ENCODE measurements at places on chromosomes 5 and 9.

GRCh38 chr9:136750526-136750925 lies 2.2 kb upstream of the LCN6 start:
- no peak for DNase-seq

DNA sequence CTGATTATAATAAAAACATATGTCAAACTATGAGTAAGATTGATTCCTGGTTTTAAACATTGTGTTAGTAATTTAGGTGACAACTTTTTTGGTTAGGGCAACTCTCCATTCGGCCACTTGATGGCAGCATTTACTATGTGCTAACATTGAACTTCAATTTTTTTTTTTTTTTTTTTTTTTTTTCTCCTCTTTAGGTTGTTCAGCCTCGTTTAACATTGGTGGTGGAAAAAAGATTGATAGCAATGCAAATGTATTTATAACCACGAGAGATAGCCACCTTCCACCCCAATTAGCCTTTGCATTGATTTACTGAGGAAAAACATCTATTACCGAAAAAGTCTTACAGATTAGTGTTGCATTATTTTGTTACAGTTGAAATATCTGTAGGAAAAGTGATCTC lies 159.1 kb downstream of the CSNK1G3 start:
- DNase-seq, result no peak

- no peak for DNase-seq
Observed at GRCh38 chr5:136420168-136420898, 55.0 kb upstream of the TRPC7 start.

DNA sequence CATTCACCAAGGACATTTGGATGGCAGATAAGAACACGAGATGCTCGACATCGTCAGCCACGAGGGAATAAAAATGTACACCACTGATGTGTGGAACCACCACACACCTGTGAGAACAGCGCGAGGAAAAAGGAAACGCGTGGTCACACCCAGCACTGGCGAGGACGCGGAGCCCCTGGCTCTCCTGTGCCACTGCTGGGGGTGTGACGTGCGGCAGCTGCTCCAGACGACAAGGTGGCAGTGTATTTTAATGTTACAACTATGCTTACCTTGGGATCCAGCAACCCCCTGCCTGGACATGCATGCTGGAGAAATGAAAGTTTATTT lies 13.6 kb upstream of the CEP72 start:
- DNase-seq, result no peak

DNA sequence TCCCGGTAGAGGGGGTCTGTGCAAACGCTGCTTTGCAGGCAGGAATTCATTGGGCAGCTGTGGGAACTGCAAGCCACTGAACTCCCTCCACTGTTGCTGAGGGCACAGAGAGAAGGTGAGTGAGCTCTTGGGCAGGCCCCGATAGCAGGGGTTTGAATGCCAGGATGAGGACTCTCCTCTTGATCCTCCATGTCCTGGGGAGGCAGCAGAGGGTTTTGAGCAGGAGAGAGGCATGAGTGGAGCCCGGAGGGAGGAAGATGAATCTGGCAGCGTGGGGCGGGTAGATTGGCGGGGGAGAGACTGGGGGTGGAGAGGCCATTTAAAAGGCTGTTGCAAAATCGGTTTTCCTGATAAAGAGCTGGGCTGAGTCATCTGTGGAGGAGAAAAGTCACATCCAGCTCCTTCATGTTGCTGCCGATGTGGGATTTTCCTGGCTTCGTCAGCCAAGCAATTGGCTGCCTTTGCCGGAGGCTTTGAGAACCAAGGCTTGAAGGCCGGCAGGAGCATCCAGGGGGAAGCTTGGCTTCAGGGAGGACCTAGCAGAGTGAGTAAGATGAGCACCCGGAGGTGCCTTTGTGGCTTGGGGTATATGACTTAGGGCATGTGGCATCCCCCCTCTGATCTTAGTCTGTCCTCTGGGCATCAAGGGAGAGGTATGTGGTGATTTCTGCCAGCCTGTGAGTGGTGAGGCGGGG lies at the start of gene SYNPO:
Gene SYNPO (plus strand): TSS at position 350 of the 695 bp plus-strand sequence. CDS start 7,616 bp downstream, outside the sequence.
- no peak for DNase-seq

- peak; percentile 42 for DNase-seq
Observed at GRCh38 chr5:114636271-114636670, 274.4 kb downstream of the KCNN2 start.

DNA sequence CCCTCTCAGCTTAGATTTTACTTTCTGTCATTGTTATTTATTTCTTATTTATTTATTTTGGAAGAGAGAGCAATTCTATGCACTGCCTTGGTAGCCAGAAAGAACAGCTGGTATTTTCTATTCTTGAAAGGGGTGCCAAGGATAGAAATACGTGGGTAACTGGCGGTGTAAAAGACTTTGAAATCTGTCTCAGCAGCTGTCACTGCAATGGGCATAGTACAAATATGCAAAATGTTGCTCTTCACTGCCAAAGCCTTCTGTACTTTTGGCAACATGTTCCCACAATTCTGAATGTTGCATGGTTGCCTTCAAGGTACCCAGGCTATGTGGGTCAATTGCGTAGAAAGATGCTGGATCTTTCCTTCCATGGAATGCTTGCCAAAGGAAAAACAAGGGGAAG lies 230.2 kb upstream of the EDIL3 start:
- no peak for DNase-seq

DNA sequence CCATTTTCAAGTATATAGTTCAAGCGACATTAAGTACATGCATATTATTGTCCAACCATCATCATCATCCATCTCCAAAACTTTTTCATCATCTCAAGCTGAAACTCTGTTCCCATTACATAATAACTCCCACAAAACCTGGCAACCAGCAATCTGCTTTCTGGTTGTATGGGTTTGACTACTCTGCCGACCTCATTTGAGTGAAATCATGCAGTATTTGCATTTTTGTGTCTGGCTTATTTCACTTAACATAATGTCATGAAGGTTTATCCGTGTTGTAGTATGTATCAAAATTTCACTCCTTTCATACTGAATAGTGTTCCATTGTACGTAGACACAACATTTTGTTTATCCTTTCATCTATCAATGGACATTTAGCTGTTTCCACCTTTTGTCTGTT lies 74.8 kb downstream of the SGCD start:
- DNase-seq, result no peak

DNA sequence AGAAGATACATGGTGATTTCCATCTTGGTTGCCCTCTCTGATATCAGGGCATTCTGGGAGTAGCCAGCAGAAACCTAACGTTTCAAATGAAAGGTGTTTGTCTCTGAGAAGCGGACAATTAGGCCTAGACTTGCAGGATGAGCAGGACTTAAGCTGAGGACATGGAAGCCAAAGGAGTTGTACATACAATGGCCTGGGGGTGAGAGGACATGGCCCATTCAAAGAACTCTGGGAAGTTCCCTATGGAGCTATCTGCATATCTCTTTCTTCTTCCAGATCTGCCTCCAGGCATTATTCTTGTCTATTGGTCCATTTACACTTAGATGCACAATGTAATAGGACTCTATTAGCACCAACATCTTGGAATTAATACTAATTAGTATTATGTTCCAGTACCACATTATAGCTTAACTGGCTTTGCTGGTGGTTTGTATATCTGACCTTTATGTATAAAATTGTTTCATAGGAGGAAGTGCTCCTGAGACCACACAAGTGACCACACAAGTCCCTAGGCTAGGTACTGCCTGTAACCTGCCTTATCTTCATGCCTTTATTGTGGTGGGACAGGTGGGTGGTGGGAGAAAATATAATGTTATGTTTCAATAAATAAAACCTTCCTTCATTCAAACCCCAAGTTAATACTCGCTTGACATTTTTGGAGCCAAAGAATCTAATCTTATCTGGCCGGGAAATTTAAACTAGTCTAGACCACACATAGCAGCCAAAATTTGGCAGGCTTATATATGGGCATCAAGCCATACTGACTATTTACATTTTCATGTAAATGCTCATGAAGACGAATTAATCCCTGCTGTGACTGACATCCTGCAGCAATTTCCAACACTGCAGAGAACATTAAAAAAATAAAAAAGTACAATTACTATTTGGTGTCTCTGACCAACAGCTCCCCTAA lies 52.1 kb upstream of the EQTN start:
- DNase-seq, result no peak

DNA sequence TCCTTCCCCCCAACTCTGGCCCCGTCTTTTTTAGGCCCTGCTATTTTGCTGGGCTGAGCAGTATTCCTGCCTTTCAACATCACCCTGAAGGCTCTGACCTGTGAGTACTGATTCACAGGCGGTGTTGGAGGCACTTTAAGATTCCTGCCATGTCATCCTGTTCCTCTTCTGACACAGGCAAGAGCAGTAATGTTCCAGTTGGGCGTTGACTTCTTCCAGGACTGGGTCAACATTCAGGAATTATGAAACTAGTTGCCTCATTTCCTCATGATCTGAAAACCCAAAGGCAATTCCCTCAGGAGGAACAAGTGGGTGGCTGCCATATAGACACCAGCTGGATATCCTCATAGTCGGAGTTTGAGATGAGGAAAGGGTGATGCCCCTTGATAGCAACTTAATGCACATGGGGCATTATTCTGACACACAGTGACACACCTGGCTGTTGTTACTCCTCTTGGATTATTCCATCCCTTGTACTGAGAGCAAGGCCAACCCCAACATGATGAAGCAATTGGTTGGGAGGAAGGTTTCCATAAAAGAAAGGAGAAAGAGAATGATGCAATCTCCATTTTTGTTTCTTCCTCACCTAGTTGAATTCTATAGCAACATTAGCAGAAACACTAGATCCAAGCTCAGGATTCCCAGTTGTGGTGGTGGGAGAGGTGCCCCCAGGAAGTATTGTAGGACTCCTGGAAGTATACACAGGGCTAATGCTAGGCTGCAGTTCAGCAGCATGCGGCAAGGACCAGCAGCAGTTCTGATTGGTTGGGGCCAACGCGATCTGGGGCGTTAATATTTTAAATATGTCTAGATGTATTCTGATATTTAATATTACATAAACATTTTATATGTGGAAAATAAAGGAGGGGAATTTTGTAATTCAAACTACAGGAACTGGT lies 19.6 kb upstream of the GLRX start:
- DNase-seq, result no peak

GRCh38 chr5:121693864-121694263 lies 157.8 kb upstream of the FTMT start:
- no peak for DNase-seq

DNA sequence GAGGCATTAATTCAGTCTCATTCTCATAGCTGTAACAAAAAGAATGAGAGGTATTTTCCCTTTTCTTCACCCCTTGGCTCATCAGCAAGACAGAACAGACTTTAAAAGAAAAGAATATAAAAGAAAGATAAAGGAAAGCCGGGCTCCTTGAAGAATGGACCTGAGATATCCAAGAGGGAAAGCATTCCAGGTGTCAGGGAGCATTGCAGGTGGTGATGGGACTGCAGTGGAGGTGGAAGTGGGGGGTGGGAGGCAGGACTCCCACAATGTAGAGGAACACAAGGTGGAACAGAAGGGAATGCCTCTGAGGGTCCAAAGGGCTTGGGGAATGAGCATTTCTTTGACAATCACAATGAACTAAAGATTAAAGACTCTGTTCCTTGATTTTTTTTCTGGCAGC lies 10.7 kb upstream of the PUM3 start:
- no peak for DNase-seq

GRCh38 chr5:33969572-33970452 lies 14.7 kb downstream of the SLC45A2 start:
- no peak for DNase-seq

GRCh38 chr9:18368206-18368605 lies 105.7 kb upstream of the ADAMTSL1 start:
- no peak for DNase-seq

GRCh38 chr5:39062530-39062929 lies 11.7 kb downstream of the RICTOR start:
- DNase-seq, result no peak

DNA sequence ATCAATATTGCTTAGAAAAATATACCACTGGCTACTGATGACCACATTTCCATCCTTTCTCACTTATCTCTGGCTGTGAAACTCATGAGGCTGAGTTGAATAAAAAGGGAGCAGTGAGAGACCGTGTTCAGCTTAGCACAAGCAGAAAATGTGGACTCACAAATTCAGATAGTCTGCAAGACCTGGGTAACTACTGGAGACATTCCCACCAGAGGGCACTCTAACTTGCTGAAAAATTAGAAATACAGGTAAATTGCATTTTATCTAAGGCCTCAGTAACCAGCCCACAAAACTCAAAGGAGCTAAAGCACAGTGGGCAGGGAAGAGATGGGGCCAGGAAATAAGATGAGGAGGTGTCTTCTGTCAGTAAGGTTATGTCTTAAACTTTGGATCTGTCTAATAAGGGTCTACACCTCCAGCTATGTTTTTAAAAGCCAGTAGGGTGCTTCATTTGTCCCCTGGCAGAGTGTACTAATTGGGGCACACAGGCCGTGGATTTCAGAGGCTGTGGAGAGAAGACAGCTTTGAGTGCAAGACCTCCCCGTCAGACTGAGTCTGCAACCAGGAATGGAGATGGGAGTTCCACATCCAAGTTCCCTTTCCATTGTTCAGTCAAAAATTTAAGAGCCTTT lies 8.7 kb upstream of the NDUFB6 start:
- peak; percentile 21 for DNase-seq

DNA sequence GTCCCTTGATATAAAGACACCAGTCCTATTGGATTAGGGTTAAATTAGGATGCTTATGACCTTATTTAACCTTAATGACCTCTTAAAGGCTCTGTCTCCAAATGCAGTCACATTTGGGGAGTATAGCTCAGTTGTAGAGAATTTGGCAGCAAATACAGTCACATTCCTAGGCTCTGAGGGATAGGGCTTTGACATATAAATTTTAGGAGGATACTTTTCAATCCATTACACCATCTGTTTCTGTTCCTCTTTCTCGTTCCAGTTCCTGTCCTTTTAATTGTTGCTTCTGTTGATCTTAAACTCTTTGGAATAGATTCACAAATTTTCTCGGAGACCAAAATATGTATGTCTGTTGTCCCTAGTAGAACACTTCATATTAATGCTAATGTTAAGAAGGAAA lies 390.0 kb upstream of the PCSK5 start:
- no peak for DNase-seq

Data from GDM1 (cell line).